ENCODE measurements at places on chromosomes 1 and 21.

- DNase-seq, result no peak
Observed at GRCh38 chr1:58864654-58865053, 80.8 kb upstream of the JUN start.

- no peak for DNase-seq
Observed at GRCh38 chr21:18940791-18941190, 537.2 kb upstream of the TMPRSS15 start.

GRCh38 chr21:28308516-28308915, 684.2 kb downstream of the LTN1 start:
- no peak for DNase-seq

DNA sequence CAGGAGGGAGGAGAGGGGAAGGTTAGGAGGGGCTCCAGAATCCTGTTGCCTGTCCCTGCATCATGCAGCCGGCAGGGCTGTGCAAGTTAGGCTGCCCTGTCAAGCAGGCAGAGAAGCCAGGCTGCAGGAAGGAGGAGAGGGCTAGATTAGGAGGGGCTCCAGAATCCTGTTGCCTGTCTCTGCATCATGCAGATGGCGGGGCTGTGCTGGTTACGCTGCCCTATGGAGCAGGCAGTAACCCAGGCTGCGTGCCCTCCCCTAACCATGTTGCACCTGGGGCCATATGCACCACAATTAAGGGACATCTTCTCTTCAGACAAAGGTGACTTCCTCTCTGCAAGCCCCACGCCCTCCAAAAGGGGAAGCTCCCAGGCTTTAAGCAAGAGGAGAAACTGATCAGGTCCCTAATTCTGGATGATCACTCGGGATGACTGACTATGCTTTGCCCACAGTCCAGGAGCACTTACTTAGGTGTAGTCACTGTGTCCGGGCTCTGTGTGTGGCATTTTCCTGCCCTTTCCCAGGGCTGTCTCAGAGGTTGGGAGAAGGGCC, 457.4 kb downstream of the SETD4 start:
- no peak for DNase-seq

DNA sequence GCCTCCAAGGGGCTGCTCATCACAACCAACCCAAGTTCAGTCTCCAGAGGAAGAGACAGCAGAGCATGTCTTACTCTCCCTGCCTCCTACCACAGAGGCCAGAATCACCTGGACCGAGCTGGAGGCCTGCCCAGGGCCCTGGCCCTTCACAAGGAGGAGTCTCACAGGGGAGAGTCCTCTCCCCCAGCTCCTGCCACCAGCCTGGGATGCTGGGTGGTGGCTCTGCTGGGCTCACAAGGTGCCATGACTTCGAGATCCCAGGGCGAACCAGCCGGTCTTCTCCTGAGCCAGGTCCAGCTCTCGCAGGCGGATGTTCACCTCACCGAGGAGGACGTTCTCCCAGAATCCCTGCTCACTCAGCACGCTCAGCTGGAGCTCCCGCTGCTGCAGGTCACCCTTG, 13.0 kb upstream of the PPP1R15B start:
- DNase-seq, result no peak

- no peak for DNase-seq
Observed at GRCh38 chr1:48202030-48202752, 20.3 kb upstream of the SLC5A9 start.

Data from left renal pelvis (tissue), 4 donors.